ENCODE measurements at places on chromosomes 3 and 15. TPM values are rescaled to one million over a fixed set of nuclear protein-coding genes. Genes with fewer than 3 reads are reported as not detected.

- DNase-seq, result no peak
Measured at GRCh38 chr3:158683230-158683962, 10.9 kb upstream of the LXN start.

GRCh38 chr3:189158034-189158433, 13.7 kb upstream of the TPRG1 start:
- DNase-seq, result no peak

DNA sequence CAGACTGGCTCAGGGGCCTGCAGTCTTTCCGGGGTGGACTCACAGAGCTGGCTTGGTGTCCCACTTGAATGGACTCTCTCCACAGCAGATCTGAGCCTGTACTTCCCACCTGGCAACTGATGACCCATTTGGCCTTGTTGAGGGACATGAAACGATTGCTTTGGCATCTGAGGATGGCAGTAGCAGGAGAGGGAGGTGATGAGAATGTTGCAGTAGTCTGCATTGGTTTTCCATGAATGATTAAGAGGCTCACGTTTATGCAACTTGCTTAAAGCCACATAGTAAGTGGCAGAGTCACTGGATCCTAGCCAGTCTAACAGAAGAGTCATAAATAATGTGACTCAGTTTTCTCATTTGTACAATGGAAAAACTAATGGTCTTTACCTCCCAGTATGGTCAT, 21.9 kb downstream of the IL20RB start:
- DNase-seq, result no peak

DNA sequence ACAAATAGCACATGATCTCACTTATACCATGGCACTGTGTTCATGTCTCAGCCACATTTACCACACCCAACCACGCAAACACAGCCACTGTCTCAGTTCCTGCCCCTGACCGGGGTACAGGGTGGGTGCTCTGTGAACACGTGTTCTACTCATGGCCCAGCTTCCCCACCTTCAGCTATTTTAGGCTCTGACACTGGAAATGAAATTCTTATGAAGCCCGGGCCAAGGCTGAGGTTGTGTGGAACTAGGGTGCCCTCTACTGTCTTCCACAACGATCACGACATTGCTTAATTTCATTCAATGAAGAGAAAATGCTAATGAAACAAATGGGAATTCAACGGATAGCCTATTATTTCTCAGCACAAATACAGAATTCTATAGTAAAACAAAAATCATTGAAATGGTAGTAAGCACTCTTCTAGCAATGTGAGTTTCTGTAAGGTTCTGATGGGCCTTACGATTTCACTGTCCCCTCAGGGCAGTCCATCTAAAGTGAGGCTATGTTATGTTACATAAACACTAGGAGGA, 2.1 kb upstream of the GABRA5 start:
- no peak for DNase-seq

DNA sequence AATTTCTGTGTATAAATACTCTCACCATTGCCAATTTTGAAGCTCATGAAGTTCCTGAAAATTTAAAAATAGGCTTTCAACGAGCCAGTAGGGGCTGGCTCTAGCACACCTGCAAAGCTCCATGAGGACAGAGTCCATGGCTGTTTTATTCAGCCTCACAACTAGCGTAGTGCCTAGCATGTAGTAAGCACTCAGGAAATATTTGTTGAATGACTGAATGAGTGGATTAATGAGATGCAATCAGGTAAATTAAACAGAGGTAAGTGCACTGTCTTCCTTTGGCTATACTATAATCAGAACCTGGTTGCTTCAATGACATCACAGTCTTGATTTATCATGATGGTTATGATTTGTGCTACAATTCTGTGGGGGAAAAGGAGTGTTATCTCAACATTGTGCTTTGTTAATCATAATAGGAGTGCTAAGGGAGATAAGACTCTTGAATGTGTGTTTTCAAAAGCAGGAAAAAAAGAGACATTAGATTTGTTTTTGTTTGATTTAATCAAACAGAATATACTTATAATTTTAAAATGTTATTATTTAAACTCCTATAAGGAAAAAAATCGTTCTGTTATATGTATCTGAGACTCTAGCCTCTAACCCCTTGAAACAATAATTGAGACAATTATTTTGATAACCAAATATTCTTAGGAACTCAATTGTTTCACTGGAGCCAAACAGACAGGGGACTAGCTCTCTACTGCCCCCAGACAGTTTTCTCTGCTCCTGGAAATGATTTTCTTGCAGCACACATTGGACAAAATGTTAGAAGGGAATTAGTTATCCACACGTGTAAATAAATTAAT, 171.7 kb upstream of the ATP11B start:
- DNase-seq, result no peak

Gene IGSF10
- 0.02 TPM for total RNA-seq

DNA sequence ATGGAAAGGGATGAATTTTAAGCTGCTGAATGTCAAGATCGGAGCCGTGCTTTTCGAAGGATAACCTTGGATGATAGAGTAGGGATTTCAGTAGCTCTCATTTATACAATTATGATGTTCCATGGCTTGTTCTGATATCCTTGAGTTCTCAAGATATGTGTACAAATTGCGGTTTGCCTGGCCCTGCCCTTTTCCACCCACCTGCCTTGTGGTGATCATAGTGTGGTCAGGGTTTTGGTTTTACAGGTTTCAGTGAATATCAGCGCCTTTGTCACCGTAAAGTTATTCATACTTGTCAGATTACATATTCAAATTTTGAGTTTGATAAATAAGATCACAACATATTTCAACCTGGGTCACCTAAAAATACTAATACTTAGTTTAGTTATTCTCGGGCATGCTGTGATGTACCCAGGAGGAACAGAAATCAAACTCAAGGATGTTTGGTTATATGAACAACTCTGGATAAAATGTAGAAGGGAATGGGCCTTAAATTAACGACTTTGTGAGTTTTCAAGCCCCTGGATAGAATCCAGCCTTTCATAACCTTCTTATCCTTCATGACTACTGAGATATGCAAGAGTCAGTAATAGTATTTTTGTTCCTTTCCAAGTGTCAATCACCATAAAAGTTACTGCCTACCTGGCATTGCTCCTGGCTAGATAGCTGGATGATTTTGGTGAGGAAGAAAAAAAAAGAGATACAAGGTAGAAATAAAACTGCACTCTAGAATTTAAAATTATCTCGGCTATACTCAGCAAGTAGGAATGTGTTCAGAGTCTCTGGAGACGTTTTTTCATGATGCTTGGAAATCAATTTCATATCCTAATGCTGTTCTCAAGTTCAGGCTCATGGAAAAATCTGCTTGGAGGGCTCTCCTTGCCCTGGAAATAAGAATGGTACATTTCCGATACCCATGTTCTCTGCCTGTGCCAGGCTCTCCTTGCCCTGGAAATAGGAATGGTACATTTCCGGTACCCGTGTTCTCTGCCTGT, 209.2 kb upstream of the TPRG1 start:
- DNase-seq, result no peak

Gene FAM81A
- 6.6 TPM for total RNA-seq

DNA sequence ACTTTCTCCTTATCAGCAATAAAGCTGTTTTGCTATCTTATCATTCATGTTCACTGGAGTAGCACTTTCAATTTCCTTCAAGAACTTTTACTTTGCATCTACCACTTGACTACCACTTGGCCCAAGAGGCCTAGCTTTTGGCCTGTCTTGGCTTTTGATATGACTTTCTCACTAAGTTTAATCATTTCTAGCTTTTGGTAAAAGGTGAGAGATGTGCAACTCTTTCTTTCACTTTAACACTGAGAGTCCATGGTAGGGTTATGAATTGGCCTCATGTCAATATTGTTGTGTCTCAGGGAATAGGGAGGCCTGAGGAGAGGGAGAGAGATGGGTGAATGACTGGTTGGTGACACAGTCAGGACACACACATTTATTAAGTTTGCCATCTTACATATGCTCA, 31.0 kb upstream of the FAM3D start:
- no peak for DNase-seq

Gene A4GNT
- not detected for total RNA-seq

- DNase-seq, result no peak
Measured at GRCh38 chr3:31197941-31198340, 303.5 kb upstream of the GADL1 start.

Gene CHL1
- total RNA-seq, result not detected

DNA sequence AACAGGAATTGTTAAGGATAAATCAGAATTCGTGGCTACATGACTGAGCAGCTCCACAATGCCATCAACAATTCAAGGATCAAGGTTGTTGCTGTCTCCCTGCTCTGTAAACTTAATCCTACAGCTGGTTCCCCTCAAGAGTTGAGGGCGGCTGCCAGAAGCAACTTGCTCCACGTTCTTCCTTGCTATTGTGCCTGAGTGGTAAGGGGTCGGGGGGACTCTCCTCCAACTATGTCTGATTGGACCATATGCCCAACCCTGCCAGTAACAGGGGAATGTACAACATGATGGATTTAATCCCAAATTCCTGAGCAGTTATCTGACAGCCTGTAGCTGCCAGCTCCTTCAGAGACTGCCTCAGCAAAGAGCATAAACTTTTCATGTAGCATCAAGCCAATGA, 37.9 kb upstream of the MECOM start:
- DNase-seq, result no peak

- no peak for DNase-seq
Measured at GRCh38 chr3:53300826-53301225, 45.0 kb upstream of the TKT start.

- DNase-seq, result no peak
Measured at GRCh38 chr3:182755308-182755707, 38.0 kb upstream of the ATP11B start.

Gene NR2E3
- 0.59 TPM for total RNA-seq
